ENCODE measurements at places on chromosomes 6 and 20.

DNA sequence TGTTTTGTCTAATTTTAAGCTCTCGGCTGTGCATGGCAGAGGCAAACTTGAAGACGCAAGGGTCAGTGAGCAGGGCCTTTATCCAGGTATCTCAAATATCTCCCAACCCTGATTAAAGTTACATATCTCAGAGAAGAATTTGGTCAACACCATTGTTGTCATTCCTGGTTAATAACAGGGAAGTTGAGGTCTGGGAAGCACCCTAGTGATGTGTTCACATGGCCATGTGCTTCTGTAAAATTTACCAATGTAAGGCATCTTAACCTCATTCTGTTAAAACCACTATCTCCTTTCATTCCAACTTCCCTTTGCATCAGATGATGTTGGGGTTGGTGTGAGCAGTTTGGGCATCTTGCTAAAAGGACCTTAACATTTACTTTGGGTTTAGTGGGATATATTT is 4.0 kb upstream of the FAM110A start:
- DNase-seq = no peak

GRCh38 chr6:103534095-103534494 is 1325.6 kb downstream of the HACE1 start:
- DNase-seq = no peak

- DNase-seq = no peak
Observed at GRCh38 chr6:102126488-102126887, 733.0 kb downstream of the GRIK2 start.

DNA sequence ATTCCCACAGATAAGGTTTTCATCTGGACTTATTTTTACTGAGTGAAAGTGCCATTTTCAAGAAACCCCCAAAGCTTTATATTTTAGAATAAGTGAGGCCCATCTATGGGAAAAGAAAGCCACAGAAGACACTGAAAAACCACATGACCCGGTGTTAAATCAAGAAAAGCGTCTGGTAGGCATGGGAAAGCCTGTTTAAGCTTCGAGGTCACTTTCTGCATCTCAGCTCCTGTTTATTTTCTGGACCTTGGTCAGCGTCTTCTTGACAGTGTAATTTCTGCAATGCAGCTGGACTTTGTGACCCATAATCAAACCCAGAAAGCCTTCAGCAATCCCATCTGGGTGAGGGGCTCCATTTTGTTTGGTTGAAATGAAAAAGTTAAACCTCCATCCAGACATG is 59.6 kb upstream of the NEDD9 start:
- DNase-seq = no peak

DNA sequence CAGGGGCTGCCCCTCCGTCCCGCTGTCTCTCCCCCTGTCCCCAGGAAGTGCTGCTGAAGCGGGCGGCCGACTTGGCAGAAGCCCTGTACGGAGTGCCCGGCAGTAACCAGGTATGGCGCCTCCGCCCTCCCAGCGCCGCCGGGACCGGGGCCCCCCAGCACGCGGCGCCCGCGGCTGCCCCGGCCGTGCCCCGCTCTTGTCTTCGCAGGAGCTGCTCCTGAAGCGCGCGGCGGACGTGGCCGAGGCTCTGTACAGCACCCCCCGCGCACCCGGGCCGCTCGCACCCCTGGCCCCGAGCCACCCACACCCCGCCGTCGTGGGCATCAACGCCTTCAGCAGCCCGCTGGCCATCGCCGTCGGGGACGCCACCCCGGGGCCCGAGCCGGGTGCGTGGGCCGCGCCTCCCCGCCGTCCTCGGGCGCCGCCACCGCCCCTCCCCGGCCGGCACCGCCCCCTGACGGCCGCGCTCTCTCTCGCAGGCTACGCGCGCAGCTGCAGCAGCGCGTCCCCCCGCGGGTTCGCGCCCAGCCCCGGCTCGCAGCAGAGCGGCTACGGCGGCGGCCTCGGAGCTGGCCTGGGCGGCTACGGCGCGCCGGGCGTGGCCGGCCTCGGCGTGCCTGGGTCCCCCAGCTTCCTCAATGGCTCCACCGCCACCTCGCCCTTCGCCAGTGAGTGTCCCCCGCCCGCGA is 48.4 kb downstream of the CPXM1 start:
- no peak for DNase-seq

DNA sequence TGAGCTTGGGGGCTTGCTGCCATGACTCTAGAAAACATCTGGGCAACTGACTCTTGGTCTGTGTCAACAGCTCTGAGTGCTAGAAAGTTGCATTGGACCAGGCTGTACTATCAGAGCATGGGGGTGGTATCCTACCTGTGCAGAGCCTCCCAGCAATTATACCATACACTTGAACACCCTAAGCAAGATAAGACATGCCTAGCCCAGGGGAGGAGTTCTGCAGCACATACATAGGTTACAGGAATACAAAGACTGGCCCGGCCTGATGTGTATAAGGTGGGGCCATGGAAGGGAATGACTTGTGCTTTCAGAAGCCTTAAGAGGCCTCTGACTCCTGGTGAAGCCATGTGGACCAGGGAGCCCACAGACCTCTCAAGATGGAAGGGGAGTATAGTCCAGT is 11.4 kb upstream of the MOCS1 start:
- no peak for DNase-seq

GRCh38 chr6:40722553-40723258 is 135.5 kb upstream of the LRFN2 start:
- DNase-seq = no peak

GRCh38 chr6:165055231-165055630 is 254.2 kb downstream of the C6orf118 start:
- no peak for DNase-seq

- DNase-seq = no peak
Observed at GRCh38 chr6:124368131-124368530, 564.5 kb downstream of the NKAIN2 start.

DNA sequence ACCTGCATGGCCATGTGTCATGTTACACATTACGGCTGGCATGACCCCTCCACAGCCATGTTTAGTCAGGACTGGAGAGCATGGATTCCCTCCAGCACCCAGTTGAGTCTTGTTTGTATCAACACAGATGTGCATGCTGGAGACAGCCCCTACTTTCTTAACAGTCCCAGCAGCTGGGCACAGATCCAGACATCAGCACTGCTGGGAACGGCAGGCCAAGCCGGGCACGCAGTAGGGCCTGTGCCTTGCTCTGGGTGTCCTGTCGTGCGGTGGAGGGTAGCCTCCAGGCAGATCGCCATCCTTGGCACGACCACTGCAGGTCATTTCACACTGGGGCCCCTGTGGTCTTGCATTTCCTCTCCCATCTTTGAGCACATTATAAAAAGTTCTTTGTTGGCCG is 381.4 kb downstream of the SMOC2 start:
- DNase-seq = no peak

DNA sequence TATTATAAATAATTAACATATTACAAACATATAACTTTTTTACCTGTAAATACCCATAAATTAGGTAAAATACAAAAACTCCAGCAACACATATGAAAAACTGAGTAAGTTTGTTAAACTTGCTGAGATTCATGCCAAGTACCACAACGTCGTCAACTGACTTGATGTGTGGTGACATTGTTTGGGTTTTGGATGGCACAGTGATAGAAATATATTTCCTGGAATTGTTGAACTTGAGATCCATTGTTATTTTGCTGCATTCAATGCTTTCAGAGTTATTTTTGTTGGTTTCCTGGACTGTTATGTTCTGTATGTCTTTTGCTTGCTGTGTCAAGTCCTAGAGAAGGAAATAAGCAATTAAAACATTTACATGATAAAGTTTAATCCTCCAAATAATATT is 5.5 kb downstream of the SLC35B3 start:
- DNase-seq = no peak

DNA sequence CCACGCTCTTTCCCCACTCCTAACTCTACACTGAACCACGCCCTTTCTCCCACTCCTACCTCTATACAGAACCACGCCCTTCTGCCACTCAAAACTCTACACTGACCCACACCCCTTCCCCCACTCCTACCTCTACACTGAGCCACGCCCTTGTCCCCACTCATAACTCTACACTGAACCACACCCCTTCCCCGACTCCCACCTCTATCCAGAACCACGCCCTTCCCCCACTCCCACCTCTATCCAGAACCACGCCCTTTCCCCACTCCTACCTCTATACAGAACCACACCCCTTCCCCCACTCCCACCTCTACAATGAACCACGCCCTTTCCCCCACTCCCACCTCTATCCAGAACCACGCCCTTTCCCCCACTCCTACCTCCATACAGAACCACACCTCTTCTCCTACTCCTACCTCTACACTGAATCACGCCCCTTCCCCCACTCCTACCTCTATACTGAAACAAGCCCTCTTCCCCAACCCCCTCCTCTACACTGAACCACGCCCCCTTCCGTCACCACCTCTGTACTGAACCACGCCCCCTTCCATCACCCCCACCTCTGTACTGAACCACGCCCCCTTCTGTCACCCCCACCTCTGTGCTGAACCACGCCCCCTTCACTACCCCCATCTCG is 10.1 kb downstream of the PXMP4 start:
- DNase-seq = no peak

- no peak for DNase-seq
Observed at GRCh38 chr6:66949191-66949661, 1242.2 kb upstream of the EYS start.

GRCh38 chr20:50286174-50286511 is 95.5 kb downstream of the CEBPB start:
- no peak for DNase-seq

- DNase-seq = no peak
Observed at GRCh38 chr6:90028066-90028778, 134.0 kb downstream of the GJA10 start.

GRCh38 chr6:107870381-107870780 is 46.3 kb upstream of the SCML4 start:
- no peak for DNase-seq

DNA sequence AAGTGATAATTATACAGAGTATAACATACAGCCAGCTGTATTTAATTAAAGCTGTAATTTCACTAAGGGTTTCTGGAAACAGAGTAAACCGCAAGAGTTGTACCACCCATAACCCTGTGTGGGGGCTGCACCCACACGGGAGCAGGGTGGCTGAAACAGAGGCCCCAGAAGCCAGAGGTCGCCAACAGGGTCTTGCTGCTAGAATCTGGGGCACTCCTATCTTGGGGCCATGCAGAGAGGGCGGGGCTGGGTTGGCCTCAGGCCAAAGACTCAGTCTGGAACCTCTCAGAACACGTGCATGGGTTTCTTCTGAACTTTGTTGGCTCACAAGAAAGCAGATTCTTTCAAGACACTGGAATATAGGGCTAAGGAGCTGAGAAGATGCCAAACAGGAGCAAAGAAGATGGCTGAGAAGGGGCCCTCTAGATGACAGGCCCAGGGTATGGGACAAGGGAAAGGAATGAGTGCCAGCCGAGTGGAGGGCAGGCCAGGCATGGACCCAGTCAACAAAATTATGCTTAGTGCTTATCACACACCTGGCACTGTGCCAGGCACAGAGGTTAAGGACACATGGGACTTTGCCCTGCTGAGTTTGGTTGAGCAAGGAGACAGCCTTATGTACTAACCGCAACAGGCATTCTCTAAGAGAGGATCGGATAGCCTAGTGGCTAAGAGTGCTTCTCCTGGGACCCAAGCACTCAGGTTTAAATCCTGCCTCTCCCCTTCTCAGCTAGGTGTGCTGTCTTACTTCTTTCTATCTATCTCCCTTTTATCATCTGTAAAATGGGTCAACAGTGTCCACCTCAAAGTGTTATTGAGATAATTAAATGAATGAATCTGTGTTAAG is 96.6 kb upstream of the FOXP4 start:
- no peak for DNase-seq

- DNase-seq = no peak
Observed at GRCh38 chr6:167244064-167244960, 46.8 kb upstream of the UNC93A start.

DNA sequence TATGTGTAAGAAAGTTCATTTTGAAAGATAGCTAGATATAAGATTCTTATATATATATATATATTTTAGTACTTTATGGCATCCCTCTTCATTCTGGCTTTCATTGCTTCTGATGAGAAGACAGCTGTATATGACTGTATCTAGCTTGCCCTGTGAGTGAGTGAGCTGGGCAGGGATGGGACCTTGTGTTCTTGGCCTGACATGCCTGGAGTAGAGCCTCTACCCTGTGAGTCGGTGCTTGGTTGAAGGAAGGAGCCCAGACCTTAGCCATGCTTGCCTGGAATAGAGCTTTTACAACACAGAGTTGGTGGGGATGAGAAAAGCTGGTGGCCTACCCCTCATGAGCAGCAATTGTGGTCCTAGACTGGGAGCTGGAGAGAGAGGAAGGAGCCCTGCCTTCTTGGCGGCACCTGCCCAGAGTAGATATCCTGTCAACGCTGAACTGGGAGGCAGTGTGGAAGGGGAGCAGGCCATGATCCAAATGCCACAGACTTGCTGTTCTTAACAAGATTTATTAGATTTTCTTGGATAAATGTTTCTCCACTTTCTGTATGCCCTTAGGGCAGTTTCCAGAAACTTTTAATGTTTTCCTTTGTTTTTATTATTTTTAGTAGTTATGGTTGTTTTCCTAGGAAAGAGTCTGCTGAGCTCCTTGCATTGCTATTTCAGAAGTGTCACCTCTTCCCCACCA is 31.6 kb downstream of the FIG4 start:
- DNase-seq = no peak

DNA sequence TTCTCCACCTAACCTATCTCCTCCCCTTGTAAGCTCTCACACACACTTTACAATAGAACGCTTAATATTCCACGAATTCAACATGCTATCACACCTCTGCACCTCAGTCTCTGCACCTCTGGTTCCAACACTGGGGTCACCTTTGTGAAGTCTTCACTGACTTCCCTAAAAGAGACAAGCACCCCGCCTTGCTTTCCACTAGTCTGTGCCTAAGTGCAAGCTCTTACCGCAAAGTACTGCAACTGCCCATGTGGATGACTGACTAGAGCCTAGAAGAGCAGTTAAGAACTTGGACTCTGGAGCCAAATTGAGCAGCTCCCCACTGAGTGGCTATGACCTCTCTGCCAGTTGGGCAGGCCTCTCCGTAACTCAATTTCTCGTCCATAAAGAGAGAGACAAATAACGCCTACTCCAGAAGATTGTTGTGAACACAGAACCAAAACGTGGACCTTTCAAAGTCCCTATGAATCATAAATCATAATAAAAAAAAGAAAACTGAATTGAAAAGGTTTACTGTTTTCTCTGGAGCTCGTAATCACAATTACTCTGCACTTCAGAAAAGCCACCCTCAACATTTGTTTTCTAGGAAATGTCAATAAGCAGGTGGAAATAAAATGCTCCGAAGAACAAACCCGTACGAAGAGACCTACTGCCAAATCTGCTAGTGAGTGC is 1.2 kb downstream of the IFNGR1 start:
- no peak for DNase-seq

DNA sequence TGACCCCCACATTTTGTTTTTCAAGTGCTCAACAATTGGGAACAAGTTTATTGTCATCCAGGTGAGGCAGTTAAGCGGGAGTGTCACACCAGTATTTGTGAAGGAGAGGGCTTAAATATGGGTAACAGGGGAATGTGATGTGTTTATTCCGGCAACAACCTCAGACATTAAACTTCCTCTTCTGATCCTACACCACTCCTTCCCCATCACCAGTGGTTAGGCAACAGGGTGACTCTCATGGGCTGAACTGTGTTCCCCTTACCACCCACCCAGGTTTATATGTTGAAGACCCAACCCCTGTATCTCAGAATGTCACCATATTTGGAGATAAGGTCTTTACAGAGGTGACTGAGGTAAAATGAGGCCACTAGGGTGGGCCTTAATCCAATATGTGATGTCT is 52.1 kb upstream of the RNF182 start:
- DNase-seq = no peak

All from neuronal stem cell (in vitro differentiated cells).